ENCODE measurements at places on chromosomes 7 and 10.

GRCh38 chr10:104274762-104275721 is 6.1 kb downstream of the GSTO2 start:
- DNase-seq, result no peak

DNA sequence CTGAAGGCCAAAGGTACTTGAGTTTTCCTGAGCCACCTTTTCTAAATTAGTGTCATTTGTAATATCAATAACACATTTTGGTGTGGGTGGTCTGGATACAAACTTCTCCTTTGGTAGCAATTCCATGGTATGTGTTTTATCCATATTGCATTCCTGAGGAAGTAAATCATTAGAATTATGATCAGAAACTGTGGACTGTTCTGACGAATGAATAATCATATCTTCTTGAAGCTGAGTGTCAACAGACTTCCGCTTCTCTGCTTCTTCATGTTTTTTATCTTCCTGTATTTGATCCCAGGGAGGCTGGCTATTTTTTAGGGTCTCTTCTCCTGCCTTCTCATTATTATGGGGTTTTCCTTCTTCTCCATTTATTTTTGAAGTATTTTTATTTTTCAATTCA is 81.4 kb downstream of the NRBF2 start:
- DNase-seq, result no peak

DNA sequence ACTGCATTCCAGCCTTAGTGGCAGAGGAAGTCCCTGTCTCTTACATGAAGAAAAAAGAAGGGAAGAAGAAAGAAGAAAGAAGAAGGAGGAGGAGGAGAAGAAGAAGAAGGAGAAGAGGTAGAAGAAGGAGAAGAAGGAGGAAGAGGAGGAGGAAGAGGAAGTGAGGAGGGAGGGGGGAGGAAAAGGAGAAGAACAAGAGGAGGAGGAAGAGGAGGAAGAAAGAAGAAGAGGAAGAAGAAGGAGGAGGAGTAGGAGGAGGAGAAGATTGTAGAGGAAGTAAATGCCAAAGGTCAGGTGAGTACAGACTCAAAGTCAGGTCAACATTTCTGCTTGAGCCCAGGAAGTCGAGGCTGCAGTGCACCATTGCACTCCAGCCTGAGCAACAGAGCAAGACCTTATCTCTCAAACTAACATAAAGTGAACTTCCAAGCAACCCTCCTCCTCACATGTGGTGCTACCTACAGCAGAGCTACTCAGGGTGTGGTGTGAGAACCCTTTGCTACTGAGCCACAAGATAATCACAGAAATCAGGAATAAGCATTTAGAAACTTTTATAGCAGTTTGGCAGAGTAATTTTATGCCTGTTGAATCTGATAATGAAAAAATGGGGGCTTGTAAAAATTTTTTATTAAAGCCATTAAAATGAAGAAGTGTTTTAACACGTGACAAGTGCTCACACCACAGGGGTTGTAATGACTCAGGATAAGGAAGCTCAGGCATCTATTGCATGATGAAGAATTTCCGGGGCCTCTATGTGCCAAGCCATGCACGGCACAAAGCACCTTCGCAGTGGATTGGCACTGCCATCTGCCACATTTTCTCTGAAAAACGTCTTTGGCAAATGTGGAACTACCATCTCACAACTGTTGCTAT is 224.9 kb upstream of the AUTS2 start:
- DNase-seq, result no peak

DNA sequence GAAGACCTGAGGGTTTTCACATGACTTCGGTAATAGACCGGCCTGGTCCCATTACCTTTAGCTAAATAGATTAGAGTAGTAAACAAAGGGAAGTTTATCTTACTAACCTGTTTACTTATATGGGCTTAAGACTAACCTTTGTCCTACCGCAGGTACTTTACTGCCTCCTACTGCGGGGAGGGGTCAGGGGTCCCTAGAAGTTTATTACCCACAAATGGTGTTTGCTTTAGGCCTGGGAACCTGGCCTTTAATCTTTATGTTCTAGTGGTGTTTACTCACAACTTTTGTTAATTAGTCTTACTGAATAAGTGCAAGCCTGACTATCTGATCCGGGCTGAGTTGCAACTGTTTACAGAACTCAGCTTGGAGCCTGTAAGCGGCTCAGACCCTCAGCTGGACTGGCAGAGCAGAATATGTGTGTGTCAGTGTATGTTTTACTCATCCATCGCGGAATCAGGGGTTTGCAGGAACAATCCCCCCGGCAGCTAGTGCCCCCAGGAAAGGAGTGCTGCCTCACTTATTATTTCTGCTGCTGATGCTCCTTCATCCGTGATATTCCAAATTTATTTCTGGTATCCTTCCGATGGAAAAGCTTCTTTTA is 578.9 kb upstream of the SEMA3D start:
- no peak for DNase-seq
